ENCODE measurements at places on chromosomes 4 and X. TPM values are rescaled to one million over a fixed set of nuclear protein-coding genes. Genes with fewer than 3 reads are reported as not detected.
A peak's percentile ranks its signal among the peaks of the same experiment; 100 is the strongest.

CYP2U1 gene
- total RNA-seq, result 4.0 TPM

TSC22D3 gene
- total RNA-seq, result 15.0 TPM

COL4A5 gene
- 34.9 TPM for total RNA-seq

PPBP gene
- not detected for total RNA-seq

ARHGEF38 gene
- total RNA-seq, result not detected

TCEAL6 gene
- total RNA-seq, result not detected

HOPX gene
- total RNA-seq, result 7.6 TPM

CCNB3 gene
- total RNA-seq, result 0.13 TPM

FRMD7 gene
- not detected for total RNA-seq

CSN1S1 gene
- total RNA-seq, result not detected

DNA sequence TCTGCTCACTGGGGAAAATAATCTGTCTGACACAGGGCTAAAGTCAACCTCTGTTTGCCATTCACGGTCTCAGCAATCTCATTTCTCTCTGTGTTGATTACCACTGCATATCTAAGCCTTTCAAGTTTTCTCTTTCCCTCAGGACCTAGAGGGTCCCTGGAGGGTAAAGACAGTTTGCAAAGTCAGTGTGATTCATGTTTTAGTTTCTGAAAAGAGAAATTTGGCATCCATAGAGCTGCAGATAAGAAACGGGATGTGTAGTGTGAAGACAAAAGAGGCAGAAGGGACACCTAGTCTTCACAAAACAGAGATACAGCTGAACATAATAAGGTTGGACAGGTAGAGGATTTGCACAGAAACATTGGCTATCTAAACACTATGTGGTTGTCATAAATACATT lies 34.5 kb upstream of the KDR start:
- DNase-seq, result no peak

- DNase-seq, result no peak
These were observed 59.1 kb downstream of the SCFD2 start for GRCh38 chr4:53306729-53307128.

DNA sequence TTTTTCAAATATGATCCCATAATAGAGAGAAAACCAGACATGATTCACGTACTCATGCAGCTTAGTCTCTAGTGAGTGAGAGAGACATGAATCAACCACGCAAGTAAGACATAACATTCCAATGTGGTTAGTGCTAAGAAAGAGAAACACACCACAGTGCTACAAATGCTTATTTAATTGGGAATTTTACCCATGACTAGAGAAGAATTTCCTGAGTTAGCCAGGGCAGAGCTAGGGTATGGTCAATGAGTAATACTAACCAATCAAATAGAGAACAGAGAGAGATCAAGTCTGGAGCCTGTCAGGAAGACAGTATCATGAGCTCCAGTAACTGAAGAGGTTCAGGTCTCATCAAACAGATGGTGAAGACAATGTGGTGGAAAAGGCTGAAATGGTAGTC lies 495.2 kb downstream of the PDGFC start:
- DNase-seq, result no peak

DNA sequence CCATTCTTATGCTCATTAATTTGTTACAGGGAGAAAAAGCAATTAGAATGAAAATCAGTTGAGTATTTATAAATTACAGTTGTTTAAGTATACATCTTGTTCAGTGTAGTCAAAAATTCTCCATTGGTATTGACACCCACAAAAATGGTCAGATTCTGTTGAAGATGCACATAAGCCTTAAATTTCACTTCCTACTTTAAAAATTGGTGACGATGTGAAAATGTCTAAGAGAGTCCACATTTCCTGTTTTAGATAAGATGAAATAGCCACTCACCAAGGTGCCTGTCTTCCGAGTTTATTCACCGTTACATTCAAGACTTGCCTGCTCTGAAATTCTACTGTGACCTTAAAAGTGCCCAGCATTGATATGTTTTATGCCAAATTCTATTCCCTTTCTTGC lies 93.6 kb downstream of the GPR143 start:
- no peak for DNase-seq

- DNase-seq, result no peak
These were observed 76.1 kb upstream of the FAM241A start for GRCh38 chr4:112069110-112069509.

DNA sequence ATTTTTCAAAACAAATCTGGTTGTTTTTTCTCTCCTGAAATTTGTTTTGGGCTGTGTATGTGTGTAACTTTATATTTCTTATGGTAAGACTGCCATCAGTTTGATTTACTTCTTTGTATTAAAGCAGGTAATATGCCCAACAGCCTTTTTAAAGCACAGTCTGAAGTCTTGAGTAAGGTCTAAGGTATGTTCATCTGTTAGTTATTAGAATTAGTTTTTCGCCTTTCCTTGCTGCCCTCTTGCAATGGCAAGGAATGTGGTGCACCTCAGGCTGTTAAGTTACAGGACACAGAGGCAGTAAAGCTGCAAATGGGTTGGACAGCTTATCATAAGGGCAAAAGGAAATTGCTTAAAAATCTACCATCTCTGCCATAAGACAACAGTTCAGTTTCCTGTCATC lies 71.8 kb downstream of the METTL14 start:
- no peak for DNase-seq

DNA sequence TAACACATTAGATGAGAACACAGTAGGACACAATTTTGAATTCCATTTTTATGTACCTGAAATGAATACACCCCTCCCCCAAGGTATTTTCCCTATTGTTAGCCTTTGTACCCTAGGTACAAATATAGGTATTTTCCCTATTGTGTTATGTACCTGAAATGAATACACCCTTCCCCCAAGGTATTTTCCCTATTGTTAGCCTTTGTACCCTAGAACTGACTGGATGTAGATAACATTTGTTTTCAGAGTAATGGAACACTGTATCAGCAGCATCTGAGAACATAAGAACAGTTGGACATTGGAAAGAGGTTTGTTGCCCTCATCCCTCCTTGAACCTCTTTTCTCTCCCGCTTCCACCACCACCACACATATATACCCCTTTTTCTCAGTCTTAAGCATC lies 37.6 kb downstream of the YIPF6 start:
- no peak for DNase-seq

DNA sequence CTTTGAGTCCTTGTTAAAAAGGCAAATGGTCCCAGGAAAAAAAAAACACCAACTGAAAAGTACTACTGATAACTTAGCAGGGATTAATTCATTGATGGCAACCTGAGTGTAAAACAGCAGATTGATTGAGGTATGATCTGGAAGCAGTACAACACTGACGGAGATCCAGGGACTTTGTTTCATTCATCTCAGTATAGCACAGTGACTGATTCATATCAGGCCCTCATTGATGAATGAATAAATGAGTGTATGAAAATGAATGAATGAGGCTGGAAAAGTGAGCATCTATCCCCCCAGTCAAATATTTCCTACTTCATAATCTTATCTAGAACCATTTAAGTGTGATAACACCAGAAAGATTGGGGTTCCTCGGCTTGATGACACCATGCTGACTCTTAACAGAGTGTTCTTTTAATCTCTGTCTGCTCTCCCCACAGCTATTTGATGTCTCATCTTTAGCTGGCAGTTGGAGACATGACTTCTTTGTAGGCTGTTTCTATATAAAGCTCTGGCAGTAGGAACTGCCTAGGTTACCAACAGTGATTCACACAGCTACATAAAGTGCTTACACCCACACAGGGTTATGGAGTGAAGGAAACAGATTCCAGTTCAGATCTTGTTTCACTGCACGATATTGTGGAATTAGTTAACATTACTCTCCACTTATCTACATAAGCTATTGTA lies 18.6 kb upstream of the RNF128 start:
- peak; percentile 0 for DNase-seq

DNA sequence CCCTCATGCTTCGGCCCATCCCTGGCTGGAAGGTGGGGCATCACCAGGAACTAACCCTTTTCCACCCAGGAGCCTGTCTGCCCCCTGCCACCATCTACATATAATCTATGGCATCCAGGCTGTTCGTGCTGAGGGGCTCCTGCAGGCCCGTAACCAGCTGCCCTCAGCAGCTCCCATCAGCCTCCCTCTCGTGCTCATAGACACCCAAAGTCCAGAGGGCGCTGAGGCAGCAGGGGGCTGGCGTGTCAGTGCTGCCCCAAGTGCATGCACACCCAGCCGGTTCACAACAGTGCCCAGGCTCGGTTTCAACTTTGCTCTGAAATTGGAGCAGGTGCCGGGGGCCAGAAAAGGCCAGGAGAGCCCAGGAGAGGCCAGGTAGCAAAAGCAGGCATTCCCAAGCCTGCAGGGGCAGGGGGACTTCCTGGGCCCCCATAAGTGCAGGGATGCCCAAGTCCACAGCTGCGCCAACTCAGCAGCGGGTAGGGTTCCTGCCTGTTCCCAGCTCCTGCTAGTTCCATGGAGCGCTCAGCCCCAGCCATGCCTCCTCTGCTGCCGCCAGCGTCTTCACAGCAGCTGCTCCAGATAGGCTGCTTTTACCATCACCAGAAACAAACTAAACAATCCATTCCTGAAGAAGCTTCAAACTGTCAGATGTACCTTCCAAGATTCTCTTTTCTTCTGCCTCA lies 558.2 kb upstream of the GNPDA2 start:
- DNase-seq, result no peak

DNA sequence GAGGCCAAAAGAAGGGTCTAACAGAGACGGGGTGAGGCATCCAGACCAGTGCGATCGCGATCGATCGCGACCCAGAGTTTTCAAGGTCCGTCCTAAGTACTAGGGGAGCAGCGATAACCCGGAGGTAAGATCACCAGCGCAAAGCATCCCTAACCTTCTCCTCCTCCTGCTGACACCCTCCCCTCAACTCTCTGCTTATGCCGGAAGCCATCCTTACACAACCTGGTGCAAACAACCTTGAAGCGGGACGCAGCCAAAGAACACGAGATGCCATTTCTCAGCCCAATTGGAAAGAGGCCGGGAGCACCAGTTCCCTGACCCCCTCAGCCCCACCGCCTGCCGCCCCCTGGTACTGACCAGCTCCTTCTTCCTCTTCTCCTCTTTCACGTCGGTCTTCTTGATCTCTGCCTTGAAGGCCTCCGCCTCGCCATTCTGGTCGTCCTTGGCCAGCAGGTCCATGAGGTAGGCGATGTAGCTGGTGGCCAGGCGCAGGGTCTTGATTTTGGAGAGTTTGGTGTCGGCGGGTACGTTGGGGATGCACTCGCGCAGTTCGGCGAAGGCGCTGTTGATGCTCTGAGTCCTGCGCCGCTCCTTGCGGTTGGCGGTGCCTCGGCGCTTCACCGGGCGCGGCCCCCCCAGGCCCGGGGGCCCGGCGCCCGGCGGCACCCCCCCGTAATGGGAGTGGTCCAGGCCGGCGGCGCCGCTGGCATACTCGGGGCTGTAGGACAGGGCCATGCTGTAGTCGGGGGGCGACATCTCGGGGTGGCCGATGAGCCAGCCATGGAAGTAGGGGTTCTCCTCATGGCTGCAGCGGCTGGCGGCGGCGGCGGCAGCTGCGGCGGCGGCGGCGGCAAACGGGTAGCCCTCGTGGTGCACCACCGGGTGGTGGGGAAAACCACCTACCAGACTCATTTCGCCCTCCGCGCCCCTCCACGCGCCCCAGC lies 1.4 kb downstream of the HAND2 start:
- DNase-seq, result no peak

- DNase-seq, result no peak
These were observed 90.3 kb downstream of the RLIM start for GRCh38 chrX:74523870-74524735.

DNA sequence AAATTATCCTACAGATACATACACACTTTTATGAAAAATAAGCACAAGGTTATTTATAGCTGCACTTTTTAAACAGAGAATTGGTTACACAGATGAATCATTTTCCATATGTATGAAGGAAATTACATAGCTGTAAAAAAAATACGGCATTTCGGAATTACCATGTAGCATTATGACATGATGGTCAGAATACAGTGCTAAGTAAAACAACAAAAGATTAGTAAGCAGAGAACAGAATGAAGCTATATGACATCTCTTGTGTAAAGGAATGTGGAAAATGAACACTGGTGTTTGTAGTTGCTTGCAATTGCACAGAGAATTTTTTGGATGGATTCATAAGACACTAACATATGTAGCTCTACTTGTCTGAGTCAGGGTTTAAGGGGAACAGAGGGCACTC lies 1222.0 kb upstream of the PRKX start:
- DNase-seq, result no peak

DNA sequence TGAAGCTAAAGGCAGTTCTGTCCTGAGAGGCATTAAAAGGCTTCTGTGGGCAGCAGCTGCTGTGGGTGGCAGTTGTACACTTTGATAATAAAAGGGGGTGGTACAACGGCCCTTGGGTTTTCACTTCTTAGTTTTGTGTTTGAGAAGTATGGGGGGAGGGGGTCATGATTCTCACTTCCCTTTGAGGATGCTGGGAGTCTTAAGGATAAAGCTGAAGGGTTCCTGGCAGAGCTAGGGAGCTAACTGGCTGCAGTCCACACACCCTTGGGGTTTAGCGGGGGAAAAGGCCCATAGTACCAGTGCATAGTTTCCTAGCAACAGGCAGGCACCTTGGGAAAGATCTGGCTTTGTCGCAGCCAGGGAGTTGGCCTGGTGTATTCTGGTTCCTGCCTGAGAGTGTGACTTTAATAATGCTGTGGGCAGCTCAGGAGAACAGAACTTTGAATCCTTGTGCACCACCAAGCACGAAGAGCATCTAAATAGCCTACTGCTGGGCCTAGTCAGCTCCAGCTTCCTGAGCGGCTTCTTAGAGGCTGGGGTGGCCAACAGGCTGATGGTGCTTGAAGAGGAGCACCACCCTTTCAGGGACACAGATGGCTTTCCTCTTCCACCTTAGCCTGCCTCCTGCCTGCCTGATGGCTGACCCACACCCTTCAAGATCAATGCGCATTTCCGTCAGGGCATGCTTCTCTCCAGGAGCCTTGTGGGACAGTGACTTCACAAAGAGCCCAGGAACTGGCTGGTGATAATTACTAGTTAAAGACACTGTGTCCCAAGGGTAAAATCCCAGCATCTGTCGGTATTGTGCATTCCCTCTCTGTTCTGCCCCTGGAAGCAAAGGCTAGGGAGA lies 12.5 kb downstream of the ZBTB33 start:
- no peak for DNase-seq

DNA sequence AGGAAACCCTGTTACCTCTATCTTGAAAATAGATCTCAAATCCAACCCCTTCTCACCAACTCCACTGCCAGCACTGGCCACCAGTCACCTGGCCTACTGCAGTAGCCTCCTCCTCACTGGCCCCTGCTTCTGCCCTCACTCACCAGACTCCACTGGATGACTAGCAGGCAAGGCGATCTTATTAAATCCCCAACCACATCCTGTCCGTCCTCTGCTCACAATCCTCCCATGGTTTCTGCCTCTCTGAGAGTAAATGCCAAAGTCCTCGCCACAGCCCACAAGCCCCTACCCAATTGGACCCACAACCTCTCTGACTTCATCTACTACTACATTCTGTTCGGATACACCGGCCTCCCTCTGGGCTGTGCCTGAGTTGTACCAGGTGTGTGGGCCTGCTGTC lies 5.4 kb upstream of the PIM2 start:
- DNase-seq, result no peak

- no peak for DNase-seq
These were observed 44.0 kb upstream of the EOLA2 start for GRCh38 chrX:149982310-149982709.

DNA sequence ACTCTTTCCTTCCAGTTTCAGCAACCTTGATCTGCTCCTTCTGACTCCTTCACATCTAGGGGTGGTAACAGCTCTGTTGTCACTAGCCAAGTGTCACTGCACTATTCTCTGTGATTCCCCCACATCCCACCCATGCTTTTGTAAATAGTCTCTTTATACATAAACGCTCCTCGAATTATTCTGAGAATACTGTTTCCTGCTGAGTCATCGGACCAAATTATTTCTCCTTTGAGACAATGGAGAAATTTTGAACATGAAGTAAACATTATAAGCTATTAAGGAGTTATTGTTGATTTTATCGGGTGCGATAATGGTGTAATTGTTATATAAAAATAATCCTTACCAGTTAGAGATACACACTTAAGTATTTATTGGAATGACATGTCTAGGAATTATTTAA lies 245.1 kb upstream of the RPS6KA3 start:
- peak; percentile 38 for DNase-seq
